ENCODE measurements at places on chromosomes 12 and 14.

DNA sequence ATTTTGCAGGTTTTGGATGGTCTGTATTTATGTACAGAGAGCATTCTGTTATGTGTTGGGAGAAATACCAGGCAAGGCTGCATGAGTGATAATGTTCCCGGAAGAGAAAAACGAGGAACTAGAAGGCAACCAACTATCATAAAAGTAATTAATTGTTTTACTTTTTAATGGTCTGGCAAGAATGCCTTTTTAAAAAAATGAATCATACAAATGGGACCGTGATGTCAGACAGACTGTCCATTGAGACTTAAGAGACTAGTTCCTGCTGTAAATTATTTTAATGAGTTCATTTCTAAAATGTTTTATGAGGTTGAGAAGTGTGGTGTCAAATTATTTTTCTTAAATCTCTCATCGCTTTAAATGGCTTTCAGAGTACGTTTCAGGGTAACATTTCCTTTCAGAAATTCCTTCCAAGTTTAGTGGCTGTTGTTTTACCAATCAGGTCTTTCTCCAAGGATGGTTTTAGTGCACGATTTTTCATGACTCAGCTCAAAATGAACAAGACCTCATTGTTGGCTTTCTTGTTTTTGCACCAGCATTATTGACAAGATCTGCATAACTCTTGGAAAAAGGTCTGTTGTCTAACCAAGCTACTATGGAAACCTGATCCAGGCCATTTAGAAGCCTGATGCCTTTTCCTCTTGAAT is 86.1 kb upstream of the ARHGAP5 start:
- DNase-seq, result peak; percentile 97

GRCh38 chr14:24851837-24852236 is 198.1 kb downstream of the STXBP6 start:
- DNase-seq, result peak; percentile 23

- DNase-seq, result no peak
Measured at GRCh38 chr14:89422181-89422951, 5.3 kb upstream of the FOXN3 start.

GRCh38 chr14:99395909-99396530 is 84.6 kb downstream of the SETD3 start:
- peak; percentile 72 for DNase-seq

GRCh38 chr12:25615119-25615518 is 62.0 kb upstream of the LMNTD1 start:
- DNase-seq, result peak; percentile 85

GRCh38 chr12:58728397-58728796 is 191.9 kb downstream of the LRIG3 start:
- peak; percentile 61 for DNase-seq

DNA sequence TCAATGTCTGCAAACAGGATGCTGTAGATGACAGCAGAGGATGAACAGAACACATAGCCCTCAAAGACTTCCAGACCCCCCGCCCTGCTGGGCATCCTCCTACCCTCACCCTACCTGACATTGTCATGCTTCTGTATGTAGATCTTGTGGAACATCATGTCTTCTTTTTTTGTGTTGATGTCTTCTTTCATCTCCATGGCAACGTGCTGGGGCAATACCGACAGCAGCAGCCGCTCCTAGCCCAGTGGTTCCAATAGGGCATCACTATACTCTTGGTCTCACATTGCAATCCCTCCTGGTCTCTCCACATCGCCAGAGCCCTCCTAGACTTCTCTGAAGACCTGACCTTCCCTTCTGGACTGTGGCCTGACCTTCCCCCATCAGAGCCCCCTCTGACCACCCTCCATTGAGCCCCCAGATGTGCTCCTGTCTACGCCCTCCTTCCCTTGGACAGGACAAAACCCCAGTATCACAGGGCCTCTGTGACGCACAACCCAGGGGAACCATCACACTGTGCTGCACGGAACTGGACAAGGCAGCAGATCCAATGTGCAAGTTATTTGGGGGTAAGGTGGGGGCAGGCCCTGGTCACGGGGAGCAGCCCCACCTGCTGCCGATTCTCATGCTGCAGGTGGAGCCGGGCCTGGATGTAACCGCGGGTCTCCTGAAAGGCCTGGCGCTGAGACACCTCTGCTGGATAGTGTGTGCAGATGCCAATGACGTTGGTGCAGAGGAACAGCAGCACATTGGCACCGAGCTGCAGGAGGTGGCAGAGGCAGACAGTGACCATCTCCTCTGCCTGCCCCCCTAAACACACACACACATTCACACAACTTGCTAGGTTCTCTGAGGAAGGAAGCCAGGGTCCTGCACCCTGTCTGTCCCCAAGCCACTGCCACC is 11.1 kb downstream of the ADCY6 start:
- DNase-seq, result no peak

- no peak for DNase-seq
Measured at GRCh38 chr12:97235102-97235501, 227.5 kb upstream of the RMST start.

DNA sequence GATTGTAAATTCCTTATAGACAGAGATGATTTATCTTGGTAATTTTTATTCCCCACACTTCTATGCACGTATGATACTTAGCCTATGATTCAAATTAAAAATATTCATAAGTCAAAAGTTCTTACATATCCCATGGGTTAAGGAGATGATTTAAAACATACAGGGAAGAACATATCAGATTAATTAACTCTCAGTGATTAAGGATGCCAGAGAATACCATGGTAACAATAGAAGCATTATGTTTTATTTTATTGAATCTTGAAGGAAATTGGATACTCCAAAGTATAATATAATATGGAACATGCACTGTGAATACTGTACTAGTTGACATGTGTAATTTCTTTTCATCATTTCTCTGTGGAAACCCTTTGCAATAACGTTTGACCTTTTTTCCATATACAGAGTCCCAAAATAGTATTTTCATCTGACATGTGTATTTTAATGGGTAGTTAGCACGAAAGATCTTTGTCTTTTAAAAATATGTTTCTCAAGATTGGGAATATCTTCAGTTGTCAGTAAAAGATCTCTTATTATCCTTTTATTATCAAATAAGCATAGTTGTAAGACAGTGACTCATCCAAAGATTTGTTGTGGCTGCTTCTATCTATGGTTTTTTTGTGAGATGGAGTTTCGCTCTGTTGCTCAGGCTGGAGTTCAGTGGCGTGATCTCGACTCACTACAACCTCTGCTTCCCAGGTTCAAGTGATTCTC is 166.7 kb downstream of the RAD51B start:
- DNase-seq, result peak; percentile 84

DNA sequence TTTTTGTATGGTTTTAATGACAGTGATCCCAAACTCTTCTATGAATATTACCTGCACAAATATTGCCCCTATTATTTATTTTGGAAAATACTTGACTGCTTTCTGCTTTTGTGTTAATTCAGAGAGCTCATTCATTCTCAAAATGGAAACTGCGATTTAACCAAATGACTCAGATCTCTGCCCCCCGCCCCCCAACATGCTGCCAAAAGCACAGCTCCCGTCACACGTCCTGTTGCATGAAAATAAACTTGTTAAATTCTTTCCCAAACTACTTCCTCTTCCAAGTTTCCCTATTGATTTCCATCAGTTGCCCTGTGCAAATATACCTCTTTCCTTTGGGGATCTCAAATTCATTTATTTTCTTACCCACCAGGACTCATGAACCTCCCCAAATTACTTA is 18.0 kb upstream of the NRDE2 start:
- DNase-seq, result no peak

- no peak for DNase-seq
Measured at GRCh38 chr12:91319071-91319760, 136.6 kb upstream of the DCN start.

- no peak for DNase-seq
Measured at GRCh38 chr14:82655770-82656169, 1122.1 kb upstream of the SEL1L start.

GRCh38 chr14:59836116-59836515 is 34.5 kb downstream of the RTN1 start:
- DNase-seq, result peak; percentile 2

GRCh38 chr12:3540387-3540990 is 49.5 kb downstream of the PRMT8 start:
- no peak for DNase-seq

DNA sequence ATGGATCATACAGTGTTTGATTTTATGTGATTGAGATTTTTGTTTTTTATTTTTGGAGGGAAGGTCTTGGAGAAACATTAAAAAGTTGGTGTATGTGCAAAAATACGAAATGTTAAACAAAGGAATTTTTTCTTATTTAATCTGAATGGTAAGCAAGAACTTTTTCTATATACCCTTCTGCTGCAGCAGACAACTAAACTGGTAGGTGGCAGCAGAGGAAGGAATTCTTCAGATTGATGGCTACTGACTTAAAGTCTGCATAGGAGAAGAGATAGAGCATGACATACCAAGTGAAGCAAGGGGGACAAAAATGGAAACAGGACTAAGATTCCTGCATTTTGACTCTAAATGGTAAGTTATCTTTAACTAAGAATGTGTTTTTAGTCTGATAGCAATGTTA is 42.0 kb upstream of the A2ML1 start:
- peak; percentile 15 for DNase-seq

GRCh38 chr14:75522983-75523318 is 682 bp downstream of the BATF start:
- DNase-seq, result no peak

DNA sequence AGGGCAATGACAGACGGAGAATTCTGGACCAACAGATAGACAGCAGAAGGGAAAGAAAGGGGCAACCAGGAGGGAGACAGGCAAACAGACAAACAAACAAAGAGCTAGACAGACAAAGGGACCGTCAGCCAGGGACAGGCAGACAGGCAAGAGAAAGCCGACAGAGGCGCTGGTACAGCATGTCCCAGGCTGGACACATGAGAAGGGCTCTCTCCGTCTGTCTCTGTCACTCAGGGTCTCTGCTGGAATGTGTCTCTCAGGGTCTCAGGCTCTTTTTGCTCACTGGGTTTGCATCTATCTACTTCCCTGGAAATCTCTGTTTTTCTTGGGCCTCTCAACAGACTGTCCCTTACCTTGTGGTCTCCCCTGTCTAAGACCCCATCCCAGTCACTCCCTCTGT is 8.2 kb upstream of the SMUG1 start:
- no peak for DNase-seq

GRCh38 chr12:40171501-40171900 is 53.3 kb upstream of the LRRK2 start:
- DNase-seq, result no peak

GRCh38 chr12:98513379-98514322 is 1.7 kb upstream of the TMPO start:
- DNase-seq, result no peak

DNA sequence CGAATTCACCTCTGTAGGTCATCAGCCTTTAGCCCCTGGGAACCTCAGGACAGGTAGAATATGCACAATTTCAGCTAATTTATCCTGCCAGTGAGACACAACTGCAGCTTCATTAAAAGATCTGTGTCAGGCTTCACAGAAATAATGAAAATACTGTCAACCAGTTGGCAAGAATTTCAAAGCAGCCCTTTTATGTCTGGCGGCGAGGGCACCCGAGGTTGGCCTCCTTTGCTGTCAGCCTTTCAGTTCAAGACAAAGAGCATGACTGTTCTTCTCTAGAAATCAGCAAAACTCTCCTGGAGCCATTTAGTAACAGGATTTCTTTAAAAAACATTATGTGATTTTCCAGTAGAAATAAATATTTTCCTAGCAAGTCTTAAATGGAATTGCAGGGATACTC is 75.9 kb downstream of the BBS10 start:
- no peak for DNase-seq

GRCh38 chr14:68333262-68333661 is 459.6 kb downstream of the ZFP36L1 start:
- no peak for DNase-seq

DNA sequence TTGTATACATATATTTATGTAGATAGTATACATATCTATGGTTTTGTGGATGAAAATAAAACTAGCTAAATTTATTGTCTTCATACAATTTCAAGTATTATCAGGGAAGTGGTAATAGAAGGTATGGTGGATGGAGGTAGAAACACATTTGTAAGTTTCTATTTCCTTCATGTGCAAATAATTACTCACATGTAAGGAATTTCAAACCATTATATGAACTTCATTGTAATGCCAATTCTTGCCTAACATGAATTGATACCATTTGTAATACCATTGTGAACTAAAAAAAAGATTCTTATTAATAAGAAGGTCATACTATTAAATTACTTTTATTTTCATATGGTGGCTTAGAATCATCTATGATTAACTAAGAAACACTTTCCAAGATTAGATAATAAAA is 20.1 kb upstream of the PPFIA2 start:
- no peak for DNase-seq

DNA sequence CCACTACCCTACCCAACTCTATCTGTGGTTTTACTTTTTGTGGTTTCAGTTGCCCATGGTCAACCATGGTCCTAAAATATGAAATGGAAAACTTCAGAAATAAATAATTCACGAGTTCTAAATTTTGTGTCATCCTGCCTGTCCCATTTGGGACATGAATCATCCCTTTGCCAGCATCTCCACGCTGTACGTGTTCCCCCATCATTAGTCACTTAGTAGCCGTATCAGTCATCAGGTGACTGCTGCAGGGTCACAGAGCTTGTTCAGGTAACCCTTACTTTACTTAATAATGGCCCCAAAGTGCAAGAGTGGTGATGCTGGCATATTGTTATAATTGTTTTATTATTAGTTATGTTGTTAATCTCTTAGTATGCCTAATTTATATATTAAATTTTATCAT is 209.9 kb downstream of the ITPR2 start:
- no peak for DNase-seq

- no peak for DNase-seq
Measured at GRCh38 chr12:51242876-51243275, 4.2 kb downstream of the DAZAP2 start.

GRCh38 chr12:117896009-117896408 is 72.8 kb downstream of the KSR2 start:
- no peak for DNase-seq

DNA sequence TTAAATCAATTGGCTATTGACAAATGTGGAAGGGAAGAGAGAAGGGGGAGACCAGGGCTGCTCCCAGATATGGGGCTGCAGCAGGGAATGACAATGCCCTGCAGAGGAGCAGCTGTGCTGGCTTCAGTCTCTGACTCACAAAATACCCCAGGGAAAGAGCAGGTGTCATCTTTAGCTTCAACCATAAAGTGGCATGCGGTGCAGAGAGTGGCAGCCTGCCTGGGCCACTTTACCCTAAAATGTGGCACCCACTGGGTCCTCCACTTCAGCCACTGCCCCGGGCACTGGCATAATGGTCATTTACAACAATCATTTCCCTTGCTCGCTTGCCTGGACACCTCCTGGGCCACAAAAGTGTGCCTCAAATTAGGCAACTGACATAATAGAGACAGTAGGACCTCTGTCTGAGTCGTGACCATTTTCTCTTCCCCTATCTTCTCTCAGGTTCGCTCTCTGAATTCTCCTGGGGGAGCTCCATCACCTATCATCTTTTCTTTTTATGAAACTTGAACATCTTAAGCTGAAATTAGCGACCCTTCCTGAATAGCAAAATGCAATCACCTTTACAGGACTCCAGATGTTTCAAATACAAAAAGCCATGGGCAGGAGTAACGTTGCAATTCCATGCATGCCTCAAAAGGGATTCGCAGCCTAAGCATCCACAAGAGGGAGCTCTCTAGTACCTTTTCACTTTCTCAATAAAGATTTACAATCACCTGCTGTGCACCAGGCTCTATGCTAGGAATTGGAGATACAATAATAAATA is 179.9 kb upstream of the ATF7IP start:
- peak; percentile 25 for DNase-seq

GRCh38 chr12:70468741-70469140 is 102.7 kb downstream of the KCNMB4 start:
- DNase-seq, result no peak
